ENCODE measurements at places on chromosomes 2 and 18.

- DNase-seq, result no peak
These were observed 41.4 kb upstream of the TTC32 start for GRCh38 chr2:19943189-19943588.

GRCh38 chr2:221943076-221943810, 355.6 kb downstream of the PAX3 start:
- DNase-seq, result no peak

DNA sequence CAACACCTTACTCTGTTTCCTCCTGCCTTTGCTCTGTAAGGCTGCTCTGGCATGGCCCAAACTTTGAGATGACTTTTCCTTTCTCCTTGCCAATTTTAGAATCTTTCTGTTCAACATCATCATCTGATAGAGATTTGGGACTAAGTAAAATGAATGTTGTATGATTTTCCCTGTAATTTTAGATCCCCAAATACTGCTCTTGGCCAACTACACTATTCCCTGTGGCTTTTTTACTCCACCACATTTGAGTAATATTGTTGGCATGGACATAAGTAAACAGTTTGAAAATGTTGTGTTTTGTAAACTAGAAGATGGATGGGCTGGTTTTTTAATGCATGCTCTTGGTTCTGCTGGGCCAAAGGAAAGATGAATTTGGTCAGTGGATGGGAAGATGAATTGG, 12.1 kb downstream of the LTBP1 start:
- DNase-seq, result no peak

GRCh38 chr2:143433840-143434239, 304.6 kb downstream of the ARHGAP15 start:
- DNase-seq, result no peak

GRCh38 chr2:222208010-222208690, 90.6 kb downstream of the PAX3 start:
- DNase-seq, result no peak

DNA sequence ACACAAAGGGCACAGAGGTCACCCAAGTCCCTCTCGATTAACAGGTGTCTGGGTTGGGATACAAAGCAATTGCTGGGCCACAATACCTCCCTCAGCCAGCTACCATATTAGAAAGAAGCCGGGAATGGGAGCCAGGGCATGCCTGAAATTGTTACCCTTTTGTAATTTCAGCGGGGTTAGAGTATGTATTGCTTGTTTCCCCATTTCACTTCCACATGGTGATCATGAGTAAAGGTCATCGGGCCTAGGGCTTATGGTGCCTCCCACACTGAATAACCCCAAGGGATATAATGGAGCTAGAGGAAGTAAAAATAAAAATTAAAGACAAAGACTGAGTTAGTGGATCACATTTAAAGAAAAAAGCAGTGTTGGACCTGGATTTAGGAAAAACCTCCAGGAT, 437.2 kb upstream of the KLHL29 start:
- no peak for DNase-seq

DNA sequence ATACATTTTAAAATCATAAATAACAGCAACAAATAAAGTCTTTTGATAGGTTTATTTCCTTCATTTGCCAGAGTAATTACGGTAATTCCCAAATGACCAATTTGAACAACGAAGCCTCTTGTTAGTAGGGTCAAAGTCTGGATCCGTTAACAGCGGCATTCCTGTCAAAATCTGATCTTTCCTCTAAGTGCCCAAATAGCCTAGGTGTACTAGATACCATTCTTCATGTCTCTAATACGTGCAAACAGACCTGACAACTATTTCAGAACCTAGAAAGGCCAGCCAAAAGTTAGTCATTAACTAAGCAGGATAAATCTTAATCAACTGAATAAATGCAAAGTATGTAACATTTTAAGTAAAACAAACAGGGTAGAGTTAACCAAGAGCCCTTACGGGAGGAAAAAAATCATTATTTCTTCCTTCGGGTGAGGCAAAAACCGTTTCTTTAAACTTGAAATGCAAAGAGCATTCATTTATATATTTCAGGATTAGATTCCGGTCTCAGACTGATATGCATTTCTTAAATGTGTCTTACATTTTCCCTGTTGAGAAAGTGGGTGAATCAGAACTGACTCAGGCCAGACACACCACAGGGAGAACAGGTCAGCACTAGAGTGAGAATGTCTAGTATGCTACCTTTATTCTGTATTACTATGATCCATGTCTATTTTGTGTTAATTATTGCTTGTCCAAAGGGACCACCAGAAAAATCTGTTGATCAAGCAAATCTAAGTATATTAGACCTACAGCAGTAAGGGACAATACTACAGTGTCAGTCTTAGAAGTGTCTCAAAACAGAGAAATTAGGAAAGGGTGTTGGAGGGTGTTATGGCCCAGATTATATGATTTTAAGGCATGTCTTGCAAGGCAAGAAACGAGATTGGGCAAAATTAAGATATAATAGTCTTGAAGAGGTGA, 141.5 kb upstream of the NDUFV2 start:
- DNase-seq, result no peak

DNA sequence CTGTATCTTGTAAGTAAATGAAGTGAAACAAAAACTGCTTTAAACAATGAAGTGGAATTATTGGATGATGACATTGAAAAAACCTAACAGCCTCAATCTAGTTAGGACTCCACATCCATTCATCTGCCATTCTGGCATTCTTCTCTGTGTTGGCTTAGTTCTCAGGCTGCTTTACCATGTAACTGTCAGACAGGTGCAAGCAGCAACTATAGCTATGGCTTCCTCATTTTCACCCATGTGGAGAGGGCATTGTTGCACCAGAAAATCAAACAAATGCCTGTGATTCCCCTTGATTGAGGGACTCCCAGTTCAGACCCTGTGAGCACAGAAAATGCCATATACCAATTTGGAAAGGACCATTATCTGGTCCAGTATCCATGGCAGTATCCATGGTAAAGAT, 129.5 kb upstream of the NYAP2 start:
- DNase-seq, result no peak

DNA sequence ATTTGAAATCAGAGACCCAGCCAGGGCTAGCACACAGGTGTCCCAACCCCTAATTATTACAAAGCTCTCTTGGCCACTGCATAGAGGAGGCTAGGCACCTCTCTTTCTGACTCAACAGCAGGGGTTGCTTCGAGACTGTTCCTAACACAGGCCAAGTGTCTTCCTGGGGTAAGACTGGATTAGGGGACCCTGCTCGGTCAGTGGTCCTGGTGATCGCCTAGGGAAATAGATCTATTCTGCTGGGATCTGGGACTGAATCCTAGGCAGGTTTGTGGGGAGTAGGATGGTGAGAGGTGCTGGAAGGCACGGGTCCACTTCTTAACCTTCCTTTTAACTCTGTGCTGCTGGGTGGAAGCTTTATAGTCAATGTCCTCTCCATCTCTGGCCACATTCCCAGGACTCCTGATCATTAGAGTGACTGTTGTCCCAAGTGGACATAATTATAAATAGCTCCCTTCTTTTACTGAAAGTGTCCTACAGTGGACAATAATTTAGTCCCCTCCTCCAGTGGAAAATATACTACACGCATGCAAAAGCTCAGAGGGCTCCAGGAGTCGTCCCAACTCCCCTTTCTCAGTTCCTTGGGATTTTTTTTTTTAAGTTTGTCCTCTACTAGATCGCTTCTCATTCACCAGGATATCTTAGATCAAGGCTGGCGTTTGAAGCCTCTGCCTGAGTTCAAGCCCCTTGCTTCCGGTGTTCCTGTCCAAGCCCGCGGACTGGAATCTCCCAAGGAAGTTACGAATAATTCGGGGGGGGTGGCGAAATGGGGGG, 1.3 kb upstream of the TRIB2 start:
- DNase-seq, result no peak

GRCh38 chr18:48022531-48023329, 92.3 kb upstream of the SMAD2 start:
- no peak for DNase-seq

- no peak for DNase-seq
These were observed 247.3 kb downstream of the PRKCE start for GRCh38 chr2:45898819-45899218.

DNA sequence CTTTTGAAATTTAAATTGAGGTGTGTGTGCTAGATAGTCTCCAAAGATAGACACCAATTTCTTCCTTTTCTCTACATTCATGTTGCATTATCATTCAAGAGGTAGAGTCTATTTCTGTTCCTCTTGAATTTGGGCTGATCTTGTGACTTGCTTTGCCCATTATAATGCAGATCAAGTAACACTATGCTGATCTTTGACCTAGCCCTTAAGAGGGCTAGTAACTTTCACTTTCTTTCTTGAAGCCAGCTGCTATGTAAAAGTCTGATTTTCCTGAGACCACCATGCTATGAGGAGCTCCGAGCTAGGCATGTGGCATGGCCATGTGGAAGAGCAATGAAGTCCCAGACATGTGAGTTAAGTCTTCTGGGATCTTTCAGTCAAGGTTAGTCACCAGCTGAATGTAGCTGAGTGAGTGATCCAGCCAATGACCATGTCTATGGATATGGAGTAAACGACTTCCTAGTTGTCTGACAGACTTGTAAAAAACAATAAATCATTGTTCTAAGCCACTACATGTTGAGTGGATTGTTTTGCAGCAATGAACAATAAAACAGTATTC, 189.4 kb upstream of the CWC22 start:
- no peak for DNase-seq

DNA sequence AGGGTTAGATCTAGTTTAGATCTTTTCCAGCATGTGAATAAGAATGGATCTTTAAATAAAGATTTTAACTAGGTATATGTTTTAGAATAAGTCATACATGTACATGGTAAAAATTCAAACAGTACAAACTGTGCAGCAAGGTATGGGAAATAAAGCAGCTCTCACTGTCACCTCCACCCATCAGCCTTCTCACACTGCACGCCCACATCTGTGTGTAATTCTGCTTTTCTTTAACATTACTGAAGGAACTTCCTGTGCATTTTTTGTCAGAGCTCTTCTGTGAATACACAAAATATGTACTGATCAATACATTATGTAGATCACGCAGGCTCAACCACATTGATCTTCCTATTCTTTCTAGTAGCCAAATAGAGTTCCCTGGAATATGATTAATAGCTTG, 3.4 kb downstream of the CASP8 start:
- no peak for DNase-seq

DNA sequence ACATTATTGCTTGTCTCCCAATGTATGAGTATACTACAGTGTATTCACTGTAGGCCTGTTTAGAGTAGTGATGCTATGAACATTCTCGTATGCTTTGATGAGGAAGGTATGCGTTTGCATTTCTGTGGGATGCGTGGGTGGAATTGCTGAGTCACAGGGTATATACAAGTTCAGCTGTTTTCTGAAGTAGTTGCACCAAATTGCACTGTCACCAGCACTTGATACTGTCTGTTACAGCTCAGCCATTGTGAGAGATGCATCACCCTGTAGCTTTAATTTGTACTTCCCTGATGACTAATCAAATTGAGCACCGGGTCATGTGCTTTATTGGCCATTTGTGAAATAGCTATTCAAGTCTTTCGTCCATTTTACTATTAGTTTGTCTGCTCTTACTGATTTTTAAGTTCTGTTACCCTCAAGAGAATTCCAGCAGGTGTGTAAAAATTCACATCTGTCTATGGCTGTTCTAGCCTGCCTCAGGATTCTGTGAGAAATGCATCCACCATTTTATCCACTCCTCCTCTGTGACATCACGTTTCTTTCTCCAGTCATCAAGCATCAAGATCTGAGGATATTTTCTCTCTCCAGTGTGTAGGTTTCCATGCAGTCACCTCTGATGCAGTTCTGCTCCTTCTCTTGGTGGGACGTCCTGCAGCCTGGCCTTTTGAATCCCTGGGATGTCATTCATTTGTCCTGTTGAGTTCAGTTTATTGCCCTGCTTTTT, 72.5 kb downstream of the DGKD start:
- no peak for DNase-seq

GRCh38 chr2:36351736-36352349, 3.7 kb upstream of the CRIM1 start:
- DNase-seq, result no peak

GRCh38 chr18:52829876-52830405, 489.9 kb downstream of the DCC start:
- DNase-seq, result no peak

GRCh38 chr2:170354388-170354787, 176.4 kb downstream of the MYO3B start:
- no peak for DNase-seq

DNA sequence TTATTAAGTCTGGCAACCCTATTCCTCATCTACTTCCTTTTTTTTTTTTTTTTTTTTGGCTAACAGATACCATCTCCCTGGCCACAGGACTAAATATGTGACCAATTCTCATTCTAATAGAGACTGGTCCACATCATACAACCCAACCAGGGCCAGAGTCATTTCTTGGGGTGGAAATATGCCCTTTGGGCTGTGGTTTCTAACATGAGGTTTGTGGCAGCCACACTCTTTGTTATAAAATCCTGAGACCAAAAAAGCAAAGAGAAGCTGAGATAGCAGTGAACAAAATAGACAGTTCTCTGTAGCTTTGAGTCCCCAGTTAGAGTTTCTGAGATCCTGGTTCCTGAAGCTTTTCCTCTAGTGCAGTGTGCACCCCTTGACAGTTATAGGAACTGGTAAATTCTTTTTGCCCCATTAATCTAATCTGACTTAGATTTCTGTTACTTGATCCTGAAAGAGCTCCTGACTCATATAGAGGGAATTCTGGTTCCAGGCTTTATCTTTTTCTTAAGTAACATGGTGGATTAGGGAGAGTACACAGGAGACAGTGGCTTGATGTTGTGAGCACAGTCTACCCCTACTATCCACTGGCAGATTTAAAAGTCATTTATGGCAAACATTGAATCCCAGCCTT, 86.8 kb downstream of the MAIP1 start:
- DNase-seq, result no peak

GRCh38 chr2:180202467-180202951, 195.4 kb upstream of the CWC22 start:
- no peak for DNase-seq

- no peak for DNase-seq
These were observed 193.0 kb upstream of the THSD7B start for GRCh38 chr2:136572335-136572734.

All from T follicular helper cell (primary cell).